ENCODE measurements at places on chromosomes 2 and 18. TPM values are rescaled to one million over a fixed set of nuclear protein-coding genes. Genes with fewer than 3 reads are reported as not detected.

- no peak for DNase-seq
Measured at GRCh38 chr2:112065966-112066365, 10.9 kb downstream of the TMEM87B start.

DNA sequence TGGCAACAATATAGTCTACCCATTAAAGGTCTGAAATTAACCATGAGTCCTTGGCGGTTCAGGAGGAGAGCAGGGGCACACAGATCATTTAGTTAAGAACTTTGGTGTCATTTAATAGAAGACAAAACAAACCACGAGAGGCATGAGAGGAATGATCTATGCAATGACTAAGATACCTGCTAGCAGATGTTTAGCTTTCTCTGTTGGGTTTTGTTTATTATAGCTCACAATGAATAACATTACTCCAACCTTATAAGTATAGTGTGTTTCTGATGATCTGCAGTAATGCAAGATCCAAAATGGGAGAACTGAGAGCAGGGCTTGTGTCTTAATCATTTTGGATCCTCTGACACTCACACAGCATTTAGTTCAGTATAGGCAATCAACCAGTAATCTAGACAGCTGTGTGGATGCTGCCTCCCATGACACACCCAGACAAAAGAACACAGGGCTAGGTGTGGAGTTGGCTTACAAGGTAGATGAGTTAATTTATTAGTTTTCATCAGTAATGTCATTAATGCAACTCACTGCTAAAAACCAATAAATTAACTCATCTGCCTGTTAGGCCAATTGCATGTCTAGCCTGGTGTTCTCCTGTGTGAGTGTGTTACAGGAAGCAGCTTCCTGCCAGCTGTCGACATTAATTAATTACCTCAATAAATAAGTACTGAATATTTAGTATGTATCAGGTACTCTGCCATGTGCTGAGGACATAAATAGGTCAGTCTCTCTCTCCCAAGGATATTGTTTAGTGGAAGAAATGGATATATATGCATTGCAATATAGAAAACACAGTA, 92.3 kb downstream of the CLIP4 start:
- no peak for DNase-seq

- DNase-seq, result no peak
Measured at GRCh38 chr2:2575870-2576386, 244.9 kb upstream of the MYT1L start.

GRCh38 chr2:196361606-196362326, 190.4 kb upstream of the STK17B start:
- no peak for DNase-seq

GRCh38 chr2:205013586-205013985, 468.3 kb downstream of the PARD3B start:
- DNase-seq, result no peak

DNA sequence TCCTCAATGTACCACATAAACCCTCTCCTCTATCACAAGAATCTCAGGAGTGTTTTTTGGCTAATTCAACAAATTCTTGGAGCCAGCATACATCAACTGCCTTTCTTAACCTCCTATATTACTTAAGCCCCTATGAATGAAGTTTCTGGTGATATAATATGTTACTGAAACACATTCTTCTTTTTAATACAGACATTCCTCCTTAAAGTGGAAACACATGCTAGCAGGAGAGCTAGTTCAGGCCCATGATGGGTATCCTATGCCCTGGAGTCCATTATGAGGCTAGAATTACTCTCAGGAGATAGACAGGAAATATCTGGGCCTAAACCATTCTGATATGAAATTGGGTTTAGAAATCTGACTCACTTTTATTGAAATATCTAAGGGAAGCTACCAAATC, 26.6 kb upstream of the RMDN2 start:
- no peak for DNase-seq

DNA sequence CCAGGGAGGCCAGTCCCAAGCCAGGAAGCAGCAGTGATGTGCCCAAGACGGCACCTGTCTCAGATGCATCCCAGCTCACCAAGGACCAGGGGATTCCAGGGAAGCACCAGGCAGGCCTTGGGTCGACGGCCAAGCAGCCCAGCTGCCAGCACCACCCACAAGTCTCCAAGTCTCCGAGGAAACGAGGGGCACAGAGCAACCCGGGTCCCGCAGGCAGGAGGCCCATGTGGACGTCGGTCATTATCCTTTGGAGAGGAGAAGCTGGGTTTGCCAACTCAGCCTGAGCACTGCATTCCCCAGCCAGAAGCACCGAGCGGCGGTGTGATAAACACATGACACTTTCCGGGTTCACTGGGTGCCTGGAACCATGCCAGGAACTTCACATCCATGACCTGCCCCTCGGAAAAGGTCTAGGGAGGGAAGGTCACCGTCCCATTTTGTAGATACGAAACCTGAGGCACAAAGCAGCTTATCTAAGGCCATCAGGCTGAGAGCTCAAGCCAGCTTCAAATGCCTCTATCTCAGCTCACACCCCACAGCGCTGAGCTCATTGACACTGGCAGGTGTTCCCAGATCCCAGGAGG, 104.5 kb downstream of the ZNF516 start:
- DNase-seq, result no peak

GRCh38 chr2:210356944-210357343, 42.0 kb upstream of the MYL1 start:
- no peak for DNase-seq

- DNase-seq, result no peak
Measured at GRCh38 chr2:15040429-15041084, 408.0 kb downstream of the LRATD1 start.

DNA sequence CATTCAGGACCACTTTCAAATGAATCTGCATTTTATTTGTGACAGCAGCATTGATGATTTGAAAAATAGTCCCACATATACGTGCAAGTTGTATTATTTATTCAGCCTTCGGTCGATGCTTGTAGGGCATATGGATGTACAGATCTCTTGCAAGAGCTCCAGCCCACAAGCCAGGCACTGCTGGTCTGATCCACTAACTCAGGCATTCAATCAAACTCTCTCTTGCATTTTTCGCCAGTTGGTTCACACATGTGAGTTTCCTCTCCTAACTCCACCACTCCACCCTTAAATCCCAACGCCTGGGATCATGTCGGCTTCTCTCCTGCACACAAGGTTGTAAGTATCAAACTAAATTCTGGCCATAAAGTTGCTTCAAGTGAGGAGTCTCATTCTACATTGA, 318.7 kb downstream of the CYP26B1 start:
- no peak for DNase-seq

GRCh38 chr18:5197461-5197860, 404 bp upstream of the AKAIN1 start:
- DNase-seq, result no peak

Gene ALPI
- total RNA-seq, result not detected

Gene CELF4
- not detected for total RNA-seq

Gene DPYSL5
- not detected for total RNA-seq

Gene ANKRD53
- not detected for total RNA-seq

Gene CYS1
- not detected for total RNA-seq

Gene RALB
- 65.4 TPM for total RNA-seq

Gene RIT2
- not detected for total RNA-seq
